Stimulated activated CD4-positive, alpha-beta T cell treated with anti-CD3 and anti-CD28 coated beads, Interleukin-1b, Interleukin-23, amount 100 ng/mL, for 24 hours (primary cell): ENCODE measurements at places on chromosomes 16 and 17.

GRCh38 chr16:85717393-85718152 is 28.8 kb upstream of the GINS2 start:
- DNase-seq = peak; percentile 47

GRCh38 chr16:80887062-80887461 is 82.7 kb upstream of the CDYL2 start:
- no peak for DNase-seq

- DNase-seq = no peak
These were observed 60.1 kb upstream of the CNEP1R1 start for GRCh38 chr16:49964973-49965372.

DNA sequence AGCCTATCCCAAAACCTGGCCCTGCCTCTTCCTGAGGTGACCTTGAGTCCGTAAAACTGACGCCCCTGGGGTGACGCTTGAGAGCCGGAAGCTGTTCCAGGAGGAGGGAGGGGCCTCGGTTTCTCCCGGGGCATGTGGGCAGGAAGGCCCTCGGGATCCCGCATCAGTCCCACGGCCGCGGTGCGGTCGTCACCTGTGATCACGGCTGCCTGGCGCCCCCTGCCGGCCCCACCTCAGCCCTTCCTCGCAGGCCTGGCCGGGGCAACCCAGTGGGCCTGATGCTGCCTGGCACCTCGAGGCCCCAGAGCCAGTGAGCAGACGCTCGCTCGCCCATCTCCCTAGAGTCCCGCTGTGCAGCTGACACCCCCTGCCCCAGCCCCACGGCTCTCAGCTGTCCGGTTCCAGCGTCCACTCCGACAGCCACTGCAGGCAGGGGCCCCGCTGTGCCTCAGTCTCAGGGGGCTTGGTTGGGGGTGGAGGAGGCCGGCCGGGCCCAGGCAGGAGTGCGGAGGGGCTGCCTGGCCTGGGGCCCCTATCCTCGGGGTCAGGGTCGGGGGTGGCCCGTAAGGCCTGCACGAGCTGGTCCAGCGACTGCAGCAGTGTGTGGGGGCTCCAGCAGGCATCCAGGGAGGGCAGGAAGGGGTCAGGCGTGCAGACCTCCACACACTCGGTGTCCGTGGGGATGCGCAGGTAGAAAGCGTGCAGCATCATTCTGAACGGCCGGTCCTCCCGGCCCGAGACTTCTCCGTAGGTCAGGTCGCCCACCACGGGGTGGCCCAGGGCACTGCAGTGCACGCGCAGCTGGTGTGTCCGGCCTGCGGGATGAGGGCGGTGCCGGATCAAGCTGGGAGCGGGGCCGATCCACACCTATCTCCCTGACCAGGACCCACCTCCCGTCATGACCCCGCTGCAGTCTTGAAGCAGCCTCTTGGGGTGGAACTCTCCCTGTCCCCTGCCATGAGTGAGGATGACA is 2.3 kb downstream of the RPUSD1 start:
- DNase-seq = peak; percentile 68

GRCh38 chr16:15043344-15043743 is 12.5 kb downstream of the NTAN1 start:
- no peak for DNase-seq

- DNase-seq = no peak
These were observed 38.9 kb upstream of the CMIP start for GRCh38 chr16:81405702-81406113.

GRCh38 chr17:64580384-64581315 is 73.9 kb downstream of the CEP95 start:
- DNase-seq = no peak

GRCh38 chr17:39014795-39015545 is 47.8 kb upstream of the FBXO47 start:
- no peak for DNase-seq

DNA sequence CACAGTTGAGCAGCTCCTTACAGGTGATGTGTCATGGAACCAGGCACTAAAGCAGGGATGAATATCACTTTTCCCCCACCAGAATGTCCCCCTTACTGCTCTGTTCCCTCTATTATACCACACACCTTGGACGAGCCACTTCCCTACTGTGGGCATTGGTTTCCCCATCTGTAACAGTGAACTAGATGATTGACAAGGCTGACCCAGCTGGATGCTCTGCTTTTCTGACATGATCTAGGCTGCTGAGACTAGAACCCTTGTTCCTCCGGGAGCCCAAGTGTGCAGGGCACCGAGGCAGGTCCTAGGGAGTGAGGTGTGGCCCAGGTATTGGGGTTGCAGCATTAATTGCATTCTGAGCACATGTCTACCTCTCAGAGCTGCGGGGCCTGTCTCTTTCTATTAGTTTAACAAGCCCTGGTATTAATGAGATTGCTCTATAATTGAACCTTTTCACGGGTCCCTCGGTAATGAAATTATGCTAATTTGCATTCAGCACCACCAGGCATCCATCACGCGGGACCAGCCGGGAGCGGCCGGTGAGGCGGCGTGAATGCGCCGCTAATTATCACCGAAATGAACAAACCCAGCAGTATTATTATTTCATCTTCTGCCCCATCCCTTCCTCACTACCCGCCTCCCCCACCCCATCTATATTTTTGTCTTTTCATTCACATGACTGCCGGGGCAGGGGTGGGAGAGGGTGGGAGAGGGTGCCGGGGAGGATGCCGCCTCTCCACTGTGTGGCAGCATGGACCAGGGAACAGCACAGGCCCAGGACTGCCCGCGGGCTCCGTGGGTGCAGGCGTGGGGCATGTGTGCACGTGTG is 121.1 kb downstream of the CYLD start:
- DNase-seq = no peak

GRCh38 chr17:38719943-38720641 is 10.0 kb upstream of the CISD3 start:
- no peak for DNase-seq

DNA sequence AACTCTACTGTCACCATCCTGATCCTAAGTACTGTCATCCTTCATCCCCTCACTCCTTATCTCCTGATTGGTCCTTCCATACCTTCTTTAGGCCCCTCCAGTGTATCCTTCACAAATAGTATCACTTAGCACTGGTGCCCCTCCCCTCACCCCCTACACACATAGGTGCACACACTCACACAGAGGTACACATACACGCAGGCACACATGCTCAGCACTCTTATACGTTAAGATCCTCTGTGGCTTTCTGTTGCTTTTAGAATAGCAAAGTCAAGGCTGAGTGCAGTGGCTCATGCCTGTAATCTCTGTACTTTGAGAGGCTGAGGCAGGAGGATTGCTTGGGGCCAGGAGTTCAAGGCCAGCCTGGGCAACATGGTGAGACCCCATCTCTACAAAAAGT is 32.1 kb downstream of the CDRT15 start:
- no peak for DNase-seq

GRCh38 chr17:48613862-48614694 is 1.0 kb downstream of the HOXB8 start:
- DNase-seq = no peak

DNA sequence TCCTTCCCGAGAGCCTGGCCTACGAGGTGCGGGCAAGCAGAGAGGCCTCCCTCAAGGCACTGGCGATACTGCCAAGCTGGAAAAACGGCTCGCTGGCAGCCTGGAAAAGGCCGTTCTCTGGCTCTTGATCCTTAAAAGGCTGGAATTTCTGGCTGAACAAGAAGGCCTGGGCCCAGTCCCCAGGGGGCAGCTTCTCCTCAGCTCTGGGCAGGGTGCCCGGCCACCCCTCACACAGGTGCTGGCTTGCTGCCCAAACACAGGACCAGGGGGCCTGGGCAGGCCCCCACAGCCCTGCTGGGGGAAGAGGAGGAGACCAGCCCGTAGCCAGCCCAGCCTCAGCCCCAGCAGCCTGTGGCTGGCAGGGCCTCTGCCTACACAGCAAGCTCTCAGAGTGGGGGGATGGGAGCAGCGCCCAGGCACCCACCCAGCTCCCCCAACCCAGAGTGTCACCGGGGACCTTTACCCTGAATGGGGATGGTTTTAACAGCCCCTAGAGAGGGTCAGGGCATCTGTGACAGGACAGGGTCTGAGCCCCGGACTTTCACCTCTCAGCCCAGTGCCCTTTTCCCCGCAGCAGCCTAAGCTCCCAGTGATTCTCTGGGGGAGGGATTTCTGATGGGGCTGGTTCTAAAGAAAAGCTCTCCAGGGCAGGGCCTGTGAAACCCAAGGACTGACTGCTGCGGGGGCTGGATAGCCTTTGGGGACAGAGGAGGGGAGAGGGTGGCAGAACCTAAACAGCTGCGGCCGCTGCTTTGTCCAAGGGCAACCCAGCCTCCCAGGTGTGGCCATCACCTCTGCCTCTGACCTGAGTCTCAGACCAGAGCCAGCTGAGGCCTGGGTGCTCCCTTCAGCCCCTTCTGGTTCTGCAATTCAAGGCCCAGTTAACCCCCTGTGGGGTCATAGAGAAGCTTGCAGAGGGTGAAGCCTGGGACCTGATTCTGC is 38.6 kb upstream of the TOB1 start:
- no peak for DNase-seq

DNA sequence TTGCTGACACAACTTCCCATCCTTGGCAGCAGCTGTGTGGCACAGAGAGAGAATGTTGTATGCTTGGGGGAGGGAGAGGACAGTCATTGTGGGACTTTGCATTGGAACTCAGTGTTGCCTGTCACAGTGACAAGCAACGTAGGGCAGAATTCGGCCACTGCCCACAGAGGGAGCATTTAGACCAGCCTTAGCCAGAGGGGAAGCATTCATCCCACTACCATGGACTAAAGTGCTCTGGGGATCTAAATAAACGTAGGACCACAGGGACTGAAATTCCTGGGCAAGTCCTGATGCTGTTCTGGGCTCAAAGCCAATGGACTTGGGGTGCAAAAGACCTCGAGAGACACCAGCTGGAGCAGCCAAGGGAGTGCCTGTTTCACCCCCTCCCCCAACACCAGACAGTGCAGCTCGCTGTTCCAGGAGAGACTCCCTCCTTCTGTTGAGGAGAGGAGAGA is 44.9 kb downstream of the ABCA8 start:
- no peak for DNase-seq

GRCh38 chr17:34920676-34921075 is 40.6 kb downstream of the CCT6B start:
- DNase-seq = no peak

DNA sequence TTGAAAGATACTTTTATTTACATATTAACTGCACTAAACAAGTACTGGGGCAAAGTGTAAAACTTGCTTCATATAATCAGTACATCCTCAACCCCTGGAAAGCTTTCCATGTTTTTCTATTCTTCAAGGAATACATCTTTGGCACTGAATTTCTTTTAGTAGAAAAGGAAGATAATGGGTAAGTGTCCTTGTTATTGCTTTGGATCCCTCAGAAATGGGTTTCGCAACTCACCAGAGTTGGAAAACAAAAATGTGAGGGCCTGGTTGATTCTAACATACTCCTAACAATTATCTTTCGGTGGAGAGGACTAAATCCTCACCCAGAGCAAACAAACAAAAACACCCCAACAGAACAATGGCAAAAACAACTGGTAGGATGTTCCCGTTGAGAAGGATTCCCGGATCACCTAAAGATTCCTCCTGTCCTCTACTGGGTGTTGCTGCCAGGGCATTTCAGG is 120.4 kb downstream of the PARN start:
- no peak for DNase-seq

DNA sequence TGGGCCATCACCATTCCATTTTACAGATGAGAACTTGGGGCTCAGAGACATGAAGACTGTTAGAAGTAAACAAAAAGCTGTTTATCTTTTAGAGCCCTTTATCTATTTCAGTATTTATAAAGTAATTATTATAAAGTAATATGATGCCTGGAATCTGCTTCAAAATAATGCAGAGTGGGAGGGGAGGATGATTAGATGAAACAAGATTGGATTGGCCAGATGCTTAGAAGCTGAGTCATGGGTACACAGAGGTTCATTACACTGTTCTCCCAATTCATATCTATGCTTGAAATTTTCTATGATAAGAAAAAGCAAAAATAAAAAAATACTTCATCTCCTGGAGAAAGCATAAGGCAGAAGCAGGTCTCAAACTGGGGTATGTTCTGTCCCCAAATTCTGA is 29.4 kb downstream of the TOM1L2 start:
- no peak for DNase-seq

GRCh38 chr16:58516768-58517107 is 1.4 kb downstream of the SETD6 start:
- DNase-seq = no peak

DNA sequence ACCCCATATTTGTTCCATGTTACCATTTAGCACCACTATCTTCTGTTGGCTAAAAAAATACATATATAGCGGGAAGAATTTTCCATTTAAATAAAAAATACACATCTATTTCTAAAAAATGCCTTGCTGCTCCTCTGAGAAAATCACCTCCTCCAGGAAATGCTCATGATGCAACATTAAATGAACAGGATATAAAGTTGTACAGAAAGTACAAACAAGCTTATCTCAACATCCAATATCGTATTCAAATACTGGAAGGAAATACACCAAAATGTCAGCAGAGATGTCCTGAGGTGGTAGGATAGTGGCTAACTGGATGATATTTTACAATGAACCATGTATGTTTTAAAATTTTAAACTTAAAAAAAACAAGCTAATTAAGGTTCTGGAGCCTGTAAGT is 21.3 kb downstream of the GNA13 start:
- no peak for DNase-seq

- no peak for DNase-seq
These were observed 180.5 kb downstream of the IRX3 start for GRCh38 chr16:54106057-54106456.
